ENCODE measurements at places on chromosomes 11 and 22.

- no peak for DNase-seq
Measured at GRCh38 chr11:131614631-131615030, 244.2 kb downstream of the NTM start.

GRCh38 chr11:65900125-65900898, at the start of gene FOSL1:
Gene FOSL1 (minus strand): TSS chr11:65900388. CDS start chr11:65900339, 49 bp downstream.
- DNase-seq, result peak; percentile 97

DNA sequence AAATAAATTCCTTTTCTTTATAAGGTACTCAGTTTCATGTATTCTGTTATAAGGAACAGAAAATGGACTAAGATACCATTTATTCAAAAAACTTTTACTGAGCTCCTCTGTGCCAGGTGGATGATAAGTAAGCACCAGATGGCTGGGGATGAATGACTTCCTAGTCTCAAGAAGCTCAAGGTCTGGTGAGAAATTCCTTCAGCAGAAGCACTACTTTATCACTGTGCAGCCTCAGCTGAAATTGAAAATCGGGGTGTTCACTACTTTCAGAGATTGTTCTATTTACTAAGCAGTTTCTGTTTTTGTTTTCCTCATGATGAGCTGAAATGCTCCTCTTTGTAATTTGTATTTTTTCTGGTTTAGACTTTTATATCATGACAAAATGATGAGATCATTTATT, 7.8 kb downstream of the LDHAL6A start:
- no peak for DNase-seq

GRCh38 chr11:117177534-117178209, 871 bp upstream of the SIDT2 start:
- DNase-seq, result no peak

Data from T1000 (cell line).